NCI-H1417 (cell line): ENCODE measurements at places on chromosomes 2 and 18.

GRCh38 chr2:151718796-151719195 lies 15.5 kb downstream of the NEB start:
- no peak for DNase-seq

GRCh38 chr2:218431878-218432277 lies 13.0 kb downstream of the VIL1 start:
- no peak for DNase-seq

- no peak for DNase-seq
These were observed 189.4 kb upstream of the ARL4C start for GRCh38 chr2:234686088-234686890.

- DNase-seq = no peak
These were observed 96.9 kb downstream of the MEP1B start for GRCh38 chr18:32286749-32287148.

DNA sequence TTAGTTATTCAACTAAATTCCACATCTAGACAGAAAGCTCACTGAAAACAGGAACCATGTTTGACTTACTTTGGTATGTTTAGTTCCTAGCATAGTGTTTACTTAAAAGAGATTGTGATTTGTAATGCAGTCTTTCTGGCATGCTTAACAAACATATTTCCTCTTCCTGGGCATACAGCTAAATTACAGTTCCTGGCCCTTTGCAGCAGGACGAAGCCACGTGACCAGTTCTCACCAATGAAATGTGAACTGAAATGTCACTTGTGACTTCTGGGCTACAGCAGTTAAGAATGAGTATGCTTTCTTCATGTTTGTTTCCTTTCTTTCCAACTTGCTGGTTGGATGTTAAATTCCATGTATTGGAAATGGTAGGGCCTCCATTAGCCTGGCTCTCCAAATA lies 330.5 kb downstream of the FIGN start:
- DNase-seq = no peak

DNA sequence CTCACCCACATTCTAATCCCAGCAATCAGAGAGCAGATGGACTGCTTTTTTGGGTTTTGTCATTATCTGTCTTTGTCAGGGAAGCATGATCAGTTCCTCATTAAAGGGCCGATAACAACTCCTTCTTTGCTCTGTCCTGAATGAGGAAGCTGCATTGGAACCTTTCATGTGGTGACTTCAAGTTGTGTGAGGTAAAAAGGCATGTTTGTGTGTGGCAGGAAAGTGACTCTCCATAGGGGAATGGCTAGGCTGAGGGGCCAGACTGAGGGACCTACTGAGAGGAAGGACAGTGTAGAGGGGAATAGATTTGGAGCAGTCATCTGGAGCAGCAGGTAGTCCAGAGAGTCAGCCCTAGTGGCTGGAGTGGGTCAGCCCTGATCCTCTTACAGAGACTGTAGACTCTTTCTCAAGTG lies 23.6 kb upstream of the LRRTM1 start:
- DNase-seq = no peak

DNA sequence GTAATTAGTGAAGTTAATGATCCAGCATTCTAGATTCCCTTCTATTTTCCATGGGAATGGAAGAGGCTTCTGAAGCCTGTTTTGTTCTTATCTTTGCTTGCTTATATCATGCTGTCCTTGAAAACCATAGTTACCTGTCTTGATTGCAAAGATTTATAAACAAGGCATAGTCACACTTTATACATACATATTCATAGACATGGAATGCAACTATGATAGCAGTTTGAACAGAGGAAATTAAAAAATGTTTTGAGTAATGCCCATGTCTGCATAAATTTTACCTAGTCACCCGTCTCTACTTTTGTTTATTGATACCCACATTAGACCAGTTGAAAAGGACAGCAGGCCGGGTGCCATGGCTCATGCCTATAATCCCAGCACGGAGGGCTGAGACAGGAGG lies 289.0 kb downstream of the PTPRM start:
- no peak for DNase-seq

- no peak for DNase-seq
These were observed 127.4 kb downstream of the VAPA start for GRCh38 chr18:10041180-10041579.

DNA sequence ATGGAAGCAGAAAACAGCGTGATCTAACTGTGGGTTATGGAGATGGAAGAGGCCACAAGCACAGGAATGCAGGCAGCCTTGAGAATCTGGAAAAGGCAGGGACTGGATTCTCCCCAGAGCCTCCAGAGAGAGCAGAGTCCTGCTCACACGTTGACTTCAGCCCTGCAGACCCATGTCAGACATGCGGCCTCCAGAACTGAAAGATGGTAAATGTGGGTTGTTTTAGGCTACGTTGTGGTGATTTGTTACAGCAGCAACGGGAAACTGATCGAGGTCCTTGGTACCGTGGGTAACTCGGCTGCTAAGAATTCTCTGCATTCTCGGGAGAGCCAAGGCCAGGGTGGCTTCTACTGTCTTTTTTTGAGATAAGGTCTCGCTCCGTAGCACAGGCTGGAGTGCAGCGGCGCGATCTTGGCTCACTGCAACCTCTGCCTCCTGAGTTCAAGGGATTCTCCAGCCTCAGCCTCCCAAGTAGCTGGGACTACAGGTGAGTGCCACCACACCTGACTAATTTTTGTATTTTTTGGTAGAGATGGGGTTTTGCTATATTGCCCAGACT lies 97.1 kb downstream of the ACKR3 start:
- no peak for DNase-seq

- DNase-seq = no peak
These were observed 18.7 kb upstream of the ADAM17 start for GRCh38 chr2:9574331-9574730.

GRCh38 chr2:64685430-64685829 lies 31.7 kb upstream of the SERTAD2 start:
- no peak for DNase-seq

DNA sequence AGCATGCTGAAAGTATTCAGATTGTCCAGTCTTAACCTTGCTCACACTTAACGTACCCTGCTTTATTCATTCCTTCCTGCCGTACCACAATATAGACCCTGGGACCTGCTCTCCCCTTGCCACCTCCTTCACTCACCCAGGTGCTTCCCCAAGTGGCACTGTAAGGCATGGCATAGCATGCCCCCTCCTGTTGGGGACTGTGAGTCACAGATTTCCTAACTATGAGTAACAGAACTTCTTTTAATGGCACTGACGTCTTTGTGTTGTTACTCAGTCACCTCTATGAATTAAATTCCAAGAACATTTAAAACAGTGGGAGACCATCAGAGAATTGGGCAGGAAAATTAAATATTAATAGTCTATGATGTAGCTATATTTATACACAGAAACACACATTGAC lies 117.2 kb downstream of the CTNNA2 start:
- DNase-seq = no peak

- no peak for DNase-seq
These were observed 12.0 kb downstream of the UGP2 start for GRCh38 chr2:63853527-63854310.

- DNase-seq = no peak
These were observed 147.3 kb upstream of the SPRED2 start for GRCh38 chr2:65579506-65580235.

DNA sequence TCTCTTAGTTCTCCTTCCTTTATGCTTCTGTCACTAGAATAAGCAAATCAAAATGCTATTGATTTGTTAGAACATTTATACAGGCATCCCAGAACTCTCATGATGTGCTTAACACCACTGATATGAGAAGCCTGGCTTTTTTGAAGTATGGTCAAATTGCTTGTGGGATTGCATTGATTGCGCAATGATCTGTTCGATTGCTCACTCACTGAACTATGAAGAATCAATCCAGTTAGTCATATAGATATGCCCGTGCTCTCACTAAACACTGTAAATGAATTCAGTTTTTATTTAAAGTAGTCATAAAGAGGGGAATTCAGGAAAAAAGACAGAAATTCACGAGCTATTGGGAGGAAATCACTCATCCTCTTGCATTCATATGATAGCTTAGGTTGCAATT lies 1237.8 kb downstream of the SUCLG1 start:
- DNase-seq = no peak

DNA sequence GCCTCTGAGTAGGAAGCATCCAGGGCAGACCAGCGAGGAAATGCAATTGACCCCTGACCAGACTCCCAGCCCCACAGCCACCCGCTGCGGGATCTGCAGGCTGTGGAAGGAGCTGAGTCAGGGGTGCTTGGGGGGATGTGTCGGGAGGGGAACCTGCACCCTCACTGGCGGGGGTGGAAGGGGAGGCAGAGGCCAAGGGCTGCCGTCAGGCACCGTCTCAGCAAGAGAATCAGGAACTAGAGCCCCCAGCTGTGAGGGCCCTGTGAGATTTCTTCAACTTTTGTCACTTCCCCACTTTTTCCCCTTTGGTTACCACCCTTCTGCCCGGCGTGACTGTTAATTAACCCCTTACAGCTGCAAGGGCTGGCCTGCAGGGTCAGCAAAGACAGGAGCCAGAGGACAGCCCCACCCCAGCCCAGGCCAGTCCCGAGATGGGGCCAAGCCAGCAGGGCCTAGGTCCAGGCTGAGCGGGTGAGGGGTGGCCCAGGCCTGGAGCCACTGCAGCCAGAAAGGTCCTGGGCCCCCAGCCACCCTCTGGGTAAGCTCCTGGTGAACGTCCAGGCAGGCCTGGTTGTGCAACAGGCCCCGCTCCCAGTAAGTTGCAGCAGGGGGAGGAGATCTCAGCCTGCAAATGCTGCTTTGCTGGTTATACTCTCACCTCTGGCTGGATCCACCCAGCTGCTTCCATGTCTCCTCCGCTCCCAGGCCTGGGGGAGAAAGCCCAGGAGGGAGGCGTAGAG lies 147.0 kb upstream of the ID2 start:
- DNase-seq = no peak

DNA sequence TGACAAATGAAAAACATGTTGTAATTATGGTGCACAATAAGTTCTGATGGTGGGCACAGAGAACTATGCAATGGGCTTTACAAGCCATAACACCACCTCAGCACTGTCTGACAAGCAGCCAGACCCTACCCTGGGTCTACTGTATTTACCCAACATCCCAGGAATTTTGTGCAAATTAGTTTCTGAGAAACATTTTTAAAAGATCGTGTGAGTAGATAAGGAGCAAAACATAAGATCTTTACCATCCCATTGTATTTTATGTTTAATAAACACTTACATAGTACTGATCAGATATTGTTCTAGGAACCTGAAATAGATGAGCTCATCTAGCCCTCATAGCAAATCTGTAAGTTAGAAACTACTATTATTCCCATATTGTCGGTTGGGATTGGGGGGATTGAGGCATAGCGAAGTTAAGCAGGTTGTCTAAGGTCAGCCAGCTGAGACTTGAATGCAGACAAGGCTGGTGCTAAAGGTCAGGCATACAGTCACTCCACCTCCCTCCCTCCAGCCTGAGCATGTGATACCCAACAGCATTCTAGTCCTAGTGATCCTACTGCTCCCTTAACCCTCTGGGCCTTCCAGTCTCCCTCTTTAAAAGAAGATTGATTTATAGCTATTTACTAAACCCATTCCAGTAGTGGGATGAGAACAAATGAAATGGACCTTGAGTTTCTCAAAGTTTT lies 67.4 kb upstream of the STAM2 start:
- no peak for DNase-seq

GRCh38 chr18:28183418-28184078 lies 6.6 kb upstream of the CDH2 start:
- DNase-seq = no peak

DNA sequence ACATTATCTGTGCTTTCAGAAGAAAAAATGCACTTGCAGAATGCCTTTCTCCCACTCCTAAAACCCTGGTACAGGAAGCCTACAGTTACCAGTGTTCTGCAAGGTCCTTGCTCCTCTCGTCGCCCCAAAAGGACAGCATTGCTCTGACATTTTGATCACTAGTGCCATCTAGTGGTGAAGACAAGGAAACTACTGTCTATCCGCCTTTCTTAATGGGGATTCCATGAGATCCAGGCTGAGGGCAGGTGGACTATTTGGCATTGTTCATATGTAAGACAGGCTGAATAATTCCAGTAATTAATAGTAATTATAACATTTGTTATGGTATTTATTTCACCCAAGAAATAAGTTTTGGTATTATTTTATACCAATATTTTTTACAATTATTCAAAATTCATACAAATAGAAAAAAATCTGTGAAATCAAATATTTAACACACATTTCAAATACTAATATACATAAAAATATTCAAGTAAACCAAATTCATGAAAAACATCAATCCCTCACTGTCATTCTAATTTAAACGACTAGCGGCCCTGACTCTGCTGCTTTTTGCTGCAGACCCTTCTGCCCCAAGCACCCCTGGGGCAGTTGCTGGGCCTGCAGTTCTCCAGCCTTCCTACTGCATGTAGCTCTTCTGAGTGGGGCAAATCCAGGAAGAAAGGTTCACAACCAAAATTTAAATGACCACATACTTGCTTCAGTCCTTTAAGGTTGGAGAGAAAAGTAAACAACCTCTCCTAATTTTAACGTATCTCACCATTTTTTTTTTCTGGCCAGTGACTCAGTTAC lies 19.0 kb downstream of the TPGS2 start:
- DNase-seq = peak; percentile 83

- no peak for DNase-seq
These were observed 33.3 kb upstream of the NRXN1 start for GRCh38 chr2:51065276-51065675.

DNA sequence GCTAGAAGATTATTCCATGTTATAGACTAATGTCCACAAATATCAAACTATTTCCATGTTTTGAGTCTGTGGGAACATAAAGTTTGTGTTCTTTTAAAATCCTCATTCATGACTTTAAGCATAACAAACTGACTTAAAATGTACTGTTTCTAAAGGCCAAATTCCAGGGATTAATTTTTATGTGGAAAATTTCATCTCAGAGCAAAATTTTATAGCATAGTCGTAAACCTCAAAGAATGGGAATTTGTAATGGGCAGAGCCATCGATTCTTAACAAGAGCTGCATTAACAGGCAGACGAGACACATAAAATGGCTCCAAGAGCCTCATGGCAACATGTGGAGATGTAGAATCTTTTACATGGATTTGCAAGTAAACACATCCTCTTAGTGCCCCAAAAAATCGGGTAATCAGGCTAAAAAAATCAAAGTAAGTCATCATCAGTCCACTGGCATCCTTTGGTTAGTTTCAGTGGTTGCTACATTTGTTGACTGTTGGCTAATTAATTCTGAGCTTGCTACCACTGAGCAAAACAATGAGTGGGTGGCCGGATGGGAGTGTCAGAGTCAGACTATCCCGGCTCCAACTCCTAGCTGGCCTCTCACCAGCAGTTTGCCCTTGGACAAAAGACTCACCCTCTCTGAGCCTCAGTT lies 119.6 kb downstream of the FAM210A start:
- DNase-seq = no peak

- DNase-seq = no peak
These were observed 110.9 kb downstream of the INHBB start for GRCh38 chr2:120456867-120457266.

DNA sequence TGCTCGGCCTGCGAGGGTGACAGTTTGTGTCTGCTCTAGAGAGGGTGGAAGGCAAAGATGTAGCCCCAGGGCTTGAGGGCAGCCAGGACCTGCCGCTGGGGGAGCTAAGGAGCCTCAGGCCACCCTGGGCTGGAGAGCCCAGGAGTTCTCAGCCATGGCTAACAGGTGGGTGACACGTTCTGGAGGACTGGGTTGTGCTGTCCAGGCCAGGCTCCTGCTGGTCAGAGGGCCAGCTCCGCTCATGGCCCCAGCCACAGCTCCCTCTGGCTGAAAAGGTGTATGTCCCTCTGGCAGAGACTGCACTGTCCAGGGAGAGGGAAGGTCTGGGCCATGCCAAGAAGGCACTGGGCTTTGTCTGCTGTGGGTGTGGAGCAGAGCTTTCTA lies 19.2 kb downstream of the TMEM185B start:
- no peak for DNase-seq
